ENCODE measurements at places on chromosomes 12 and 14.

DNA sequence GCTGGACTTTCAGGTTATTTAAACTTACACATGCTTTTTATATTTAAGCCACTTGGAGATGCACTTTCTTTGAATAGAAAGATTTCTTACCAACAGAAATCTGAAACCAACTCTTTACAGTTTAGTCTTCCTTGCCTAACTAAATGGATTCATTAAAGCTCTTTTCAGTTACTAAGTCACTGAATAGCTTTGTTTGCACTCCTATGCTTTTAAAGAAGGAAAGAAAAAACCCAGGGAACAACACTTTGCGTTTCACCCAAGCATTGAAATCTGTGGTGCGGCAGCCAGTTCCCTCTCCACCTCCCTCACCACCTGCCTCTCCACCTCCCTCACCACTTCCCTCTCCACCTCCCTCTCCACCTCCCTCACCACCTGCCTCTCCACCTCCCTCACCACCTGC, 70.3 kb downstream of the RIMBP2 start:
- DNase-seq, result no peak

GRCh38 chr12:43348221-43348620, 203.8 kb downstream of the ADAMTS20 start:
- no peak for DNase-seq

DNA sequence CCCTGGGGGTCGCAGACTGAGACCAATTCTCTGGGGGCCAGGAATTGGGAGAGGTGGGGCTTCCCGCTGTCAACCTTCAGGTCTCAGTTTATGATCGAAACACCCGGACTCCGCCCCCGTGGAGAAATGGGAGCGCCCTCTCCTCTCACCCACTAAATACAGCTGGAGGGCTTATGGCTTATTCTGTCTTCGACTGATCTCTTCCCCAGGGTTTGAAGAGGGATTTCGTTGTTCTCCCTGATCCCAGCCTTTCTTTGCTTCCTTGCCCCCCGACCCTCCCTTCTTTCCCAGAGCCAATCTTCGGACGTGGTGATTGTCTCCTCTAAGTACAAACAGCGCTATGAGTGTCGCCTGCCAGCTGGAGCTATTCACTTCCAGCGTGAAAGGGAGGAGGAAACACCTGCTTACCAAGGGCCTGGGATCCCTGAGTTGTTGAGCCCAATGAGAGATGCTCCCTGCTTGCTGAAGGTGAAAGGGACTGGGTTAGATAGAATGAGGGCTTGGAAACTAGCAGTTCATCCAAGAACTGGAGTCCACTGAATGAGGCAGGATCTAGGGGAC, 607 bp downstream of the OS9 start:
- no peak for DNase-seq

DNA sequence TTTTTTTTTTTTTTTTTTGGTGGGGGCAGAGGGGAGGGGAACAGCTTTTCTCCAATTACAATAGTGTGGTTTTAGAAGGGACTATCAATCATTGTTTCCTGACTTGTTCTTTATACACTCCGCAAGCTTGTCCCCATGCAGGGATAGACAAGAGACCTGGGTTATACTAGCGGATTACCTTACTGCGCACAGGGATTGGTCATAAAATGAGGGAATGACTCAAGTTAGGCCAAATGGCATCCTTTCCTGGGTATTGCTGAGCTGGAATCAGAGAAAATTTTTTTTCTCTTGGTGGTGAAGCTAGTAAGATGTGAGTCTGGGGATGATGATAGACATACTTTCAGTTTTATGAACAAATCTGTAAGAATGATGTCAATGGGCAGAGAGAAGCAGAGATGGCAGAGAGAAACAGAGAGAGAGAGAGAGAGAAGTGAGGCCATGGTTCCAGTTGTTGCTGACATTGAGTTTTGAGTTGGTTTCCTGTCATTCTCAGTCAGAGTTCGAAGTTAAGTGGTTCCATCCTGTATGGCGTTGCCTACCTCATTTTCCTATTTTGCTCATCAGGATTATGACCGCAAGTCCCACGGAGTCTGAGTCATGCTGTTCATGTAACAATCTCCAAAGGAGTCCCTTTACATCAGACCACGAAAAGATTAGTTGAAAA, 59.1 kb upstream of the OTOGL start:
- DNase-seq, result no peak

GRCh38 chr14:59482541-59483331, 1.5 kb downstream of the L3HYPDH start:
- DNase-seq, result no peak

GRCh38 chr12:31970199-31970598, 11.0 kb downstream of the RESF1 start:
- DNase-seq, result no peak

GRCh38 chr14:37899365-37899764, 303.9 kb downstream of the TTC6 start:
- no peak for DNase-seq

DNA sequence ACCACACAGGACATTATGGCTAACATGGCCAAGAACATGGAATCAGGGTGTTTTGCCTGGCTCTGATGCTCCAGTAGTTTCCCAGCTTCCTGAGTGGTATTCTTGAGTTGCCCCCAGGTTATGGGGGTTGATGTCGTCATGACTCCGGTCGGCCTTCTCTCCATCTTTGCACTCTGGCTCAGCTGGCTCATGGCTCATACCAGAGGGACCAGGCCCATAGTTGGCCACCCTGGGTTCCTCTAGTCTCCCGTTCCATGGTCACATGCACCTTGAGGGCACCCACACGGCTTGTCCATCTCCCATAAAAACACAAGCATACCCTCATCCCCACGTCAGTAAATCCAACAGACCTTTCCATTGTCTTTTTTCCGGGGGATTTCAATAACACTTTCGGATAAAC, 23.7 kb upstream of the MAPKAPK5 start:
- no peak for DNase-seq

DNA sequence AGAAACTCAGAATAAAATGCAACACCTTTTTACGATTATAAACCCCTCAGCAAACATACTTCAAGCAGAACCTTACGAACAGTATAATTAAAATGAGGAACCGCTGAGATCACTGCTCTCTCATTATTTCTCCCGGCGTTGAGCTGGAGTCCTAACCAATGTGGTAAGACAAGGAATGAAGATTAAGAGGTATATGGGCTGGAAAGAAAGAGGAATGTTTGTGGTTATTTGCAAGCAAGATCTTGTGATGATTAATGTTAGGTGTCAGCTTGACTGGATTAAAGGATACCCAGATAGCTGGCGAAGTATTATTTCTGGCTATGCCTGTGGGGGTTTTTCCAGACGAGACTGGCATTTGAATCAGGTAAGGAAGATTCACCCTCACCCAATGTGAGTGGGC, 10.3 kb upstream of the ZNF84 start:
- DNase-seq, result no peak

DNA sequence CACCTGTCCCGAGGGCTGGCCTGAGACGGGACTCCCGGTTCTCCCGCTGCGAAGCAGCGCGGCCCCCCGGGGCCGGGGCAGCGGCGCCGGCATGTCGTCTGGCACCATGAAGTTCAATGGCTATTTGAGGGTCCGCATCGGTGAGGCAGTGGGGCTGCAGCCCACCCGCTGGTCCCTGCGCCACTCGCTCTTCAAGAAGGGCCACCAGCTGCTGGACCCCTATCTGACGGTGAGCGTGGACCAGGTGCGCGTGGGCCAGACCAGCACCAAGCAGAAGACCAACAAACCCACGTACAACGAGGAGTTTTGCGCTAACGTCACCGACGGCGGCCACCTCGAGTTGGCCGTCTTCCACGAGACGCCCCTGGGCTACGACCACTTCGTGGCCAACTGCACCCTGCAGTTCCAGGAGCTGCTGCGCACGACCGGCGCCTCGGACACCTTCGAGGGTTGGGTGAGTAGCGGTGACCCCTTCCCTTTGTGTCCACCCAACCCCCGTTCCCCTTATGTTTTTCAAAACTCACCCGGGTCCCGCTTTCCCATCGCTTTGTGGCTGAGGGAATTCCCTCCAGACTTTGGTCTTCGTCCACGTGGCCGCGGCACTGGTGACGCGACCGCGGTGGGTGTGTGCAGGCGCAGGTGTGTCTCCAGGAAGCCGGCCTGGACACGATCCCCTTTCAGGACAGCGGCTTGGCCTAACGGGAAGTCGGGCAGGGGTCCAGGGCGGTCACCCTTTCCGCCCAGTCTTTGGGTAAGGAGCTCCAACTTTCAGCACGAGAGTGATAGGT, 826 bp downstream of the PRKCH start:
- peak; percentile 21 for DNase-seq

DNA sequence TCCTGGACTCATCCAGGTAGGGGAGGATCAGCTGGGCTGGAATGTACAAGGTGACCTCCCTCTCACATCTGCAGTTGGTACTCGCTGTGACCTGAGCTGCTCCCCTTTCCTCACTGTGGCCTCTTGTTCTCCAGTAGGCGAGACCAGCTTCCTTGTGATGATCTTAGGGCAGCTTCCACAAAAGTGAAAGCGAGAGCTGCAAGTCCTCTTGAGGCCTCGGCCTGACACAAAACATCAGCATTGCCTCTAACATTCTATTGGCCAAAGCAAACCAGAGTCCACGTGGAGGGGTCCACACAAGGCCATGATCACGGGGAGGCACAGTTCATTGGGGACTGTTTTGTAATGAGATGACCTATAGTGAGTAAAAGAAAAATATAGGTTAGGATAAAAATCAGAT, 127.5 kb downstream of the SMOC1 start:
- DNase-seq, result no peak

- no peak for DNase-seq
These were observed 190.8 kb upstream of the CNOT2 start for GRCh38 chr12:70052476-70052875.

- DNase-seq, result no peak
These were observed 336.2 kb upstream of the TMPO start for GRCh38 chr12:98179151-98179550.

GRCh38 chr12:132874175-132874574, 13.2 kb downstream of the CHFR start:
- DNase-seq, result no peak

- DNase-seq, result no peak
These were observed 11.3 kb downstream of the ACACB start for GRCh38 chr12:109127533-109128242.

DNA sequence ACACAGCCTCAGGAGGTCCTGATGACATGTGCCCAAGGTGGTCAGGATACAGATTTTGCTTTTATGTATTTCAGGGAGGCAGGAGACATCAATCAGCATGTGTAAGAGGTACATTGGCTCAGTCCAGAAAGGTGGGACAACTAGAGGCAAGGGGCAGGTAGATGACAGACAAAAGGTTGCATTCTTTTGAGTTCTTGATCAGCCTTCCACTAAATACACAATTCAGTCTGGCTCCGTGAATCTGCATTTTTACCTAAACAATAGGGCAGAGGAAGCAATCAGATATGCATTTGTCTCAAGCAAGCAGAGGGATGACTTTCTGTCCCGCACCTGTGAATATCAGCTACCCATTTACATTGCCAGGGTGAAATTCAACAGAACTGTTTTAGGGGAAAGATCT, 178.6 kb downstream of the KSR2 start:
- DNase-seq, result no peak

- DNase-seq, result no peak
These were observed 13.5 kb upstream of the NRDE2 start for GRCh38 chr14:90345239-90345557.

GRCh38 chr14:42961509-42961908, 1354.8 kb downstream of the LRFN5 start:
- no peak for DNase-seq

DNA sequence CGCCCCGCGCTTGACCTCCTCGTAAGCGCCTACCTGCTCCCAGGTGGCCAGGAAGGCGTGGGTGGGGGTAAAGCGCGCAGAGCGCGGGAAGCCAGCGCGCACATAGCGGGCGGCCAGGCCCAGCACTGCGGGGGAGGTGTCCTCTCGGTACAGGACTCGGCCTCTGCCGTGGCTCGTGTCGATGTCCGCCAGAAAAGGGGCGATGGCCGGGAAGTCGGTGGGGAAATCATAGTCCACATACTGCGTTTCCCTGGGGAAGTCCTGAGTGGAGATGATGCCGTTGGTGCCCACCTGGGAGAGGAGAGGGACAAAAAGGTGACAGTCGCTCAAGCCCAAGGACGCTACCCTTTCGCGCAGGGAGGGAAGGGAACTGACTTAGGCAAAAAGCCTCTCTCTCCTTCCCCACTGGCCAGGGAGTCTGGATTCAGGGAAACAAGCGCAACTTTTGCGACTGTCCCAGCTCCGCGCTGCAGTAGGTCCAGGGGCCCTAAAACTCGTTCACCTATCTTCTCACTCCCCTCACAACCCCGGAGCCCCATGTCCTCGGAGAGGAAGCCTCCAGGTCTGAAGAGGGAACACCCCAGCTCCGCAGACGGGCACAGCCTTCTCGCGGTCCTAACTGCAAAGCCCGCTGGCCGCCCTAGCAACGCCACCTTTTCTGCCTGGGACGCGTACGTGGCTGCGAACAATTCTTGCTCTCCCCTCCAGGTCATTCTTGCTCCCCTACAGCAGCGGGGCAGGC, 815 bp downstream of the NID2 start:
- no peak for DNase-seq

DNA sequence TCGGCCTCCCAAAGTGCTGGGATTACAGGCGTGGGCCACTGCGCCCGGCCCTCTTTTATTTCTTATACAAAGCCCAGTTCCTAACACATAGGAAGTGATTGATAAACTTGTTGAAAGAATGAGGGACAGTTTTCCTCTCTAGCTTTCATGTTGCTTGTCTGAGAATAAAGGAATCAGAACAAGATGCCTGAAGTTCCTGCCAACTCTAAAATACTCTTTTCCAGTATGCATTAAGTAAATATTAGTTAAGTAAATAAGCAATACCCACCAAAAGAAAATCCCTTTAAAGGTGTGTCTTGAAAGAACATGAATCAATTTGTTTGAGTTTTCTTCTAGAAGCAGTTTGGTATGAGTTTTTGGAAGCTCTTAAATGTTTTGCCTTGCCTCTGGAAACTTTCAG, 24.4 kb upstream of the CD27 start:
- no peak for DNase-seq
